ENCODE measurements at places on chromosomes 4 and X.

DNA sequence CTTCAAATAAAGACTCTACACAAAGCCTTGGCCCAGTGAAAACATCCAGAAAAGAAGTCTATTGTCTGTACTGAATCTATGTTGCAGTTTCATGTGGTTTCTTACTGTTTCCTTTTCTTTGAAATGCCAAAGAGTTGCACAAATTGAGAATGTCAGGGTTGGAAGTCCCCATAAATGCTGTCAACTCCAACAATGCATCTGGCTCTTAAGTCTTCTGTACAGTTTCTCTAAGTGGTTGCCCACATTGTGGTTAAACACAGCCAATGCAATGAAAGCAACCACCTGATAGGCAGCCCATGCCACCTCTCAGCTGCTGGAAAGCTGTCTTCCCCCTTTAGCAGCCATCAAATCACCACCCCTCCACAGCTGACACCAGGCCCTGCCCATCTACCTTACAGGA, 67.2 kb upstream of the C1GALT1C1 start:
- DNase-seq: no peak

- no peak for DNase-seq
These were observed 31.6 kb downstream of the KANTR start for GRCh38 chrX:53125506-53125905.

DNA sequence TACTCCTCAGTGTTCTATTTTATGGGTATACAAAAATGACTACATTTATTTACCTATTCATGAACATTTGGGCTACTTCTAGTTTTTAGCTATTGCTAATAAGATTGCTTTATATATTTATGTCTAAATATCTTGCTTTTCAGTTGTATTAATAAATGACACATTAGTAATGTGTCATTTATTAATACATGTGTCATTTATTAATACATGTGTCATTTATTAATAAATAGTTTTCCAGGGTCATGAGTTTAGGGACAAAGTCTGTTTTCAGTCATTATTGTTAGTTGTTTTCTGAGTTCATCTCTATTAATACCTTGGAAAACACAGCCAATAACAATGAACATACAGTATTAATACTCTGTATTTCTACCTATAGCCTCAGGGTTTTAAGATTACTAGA, 1630.7 kb upstream of the IGFBP7 start:
- DNase-seq: no peak

DNA sequence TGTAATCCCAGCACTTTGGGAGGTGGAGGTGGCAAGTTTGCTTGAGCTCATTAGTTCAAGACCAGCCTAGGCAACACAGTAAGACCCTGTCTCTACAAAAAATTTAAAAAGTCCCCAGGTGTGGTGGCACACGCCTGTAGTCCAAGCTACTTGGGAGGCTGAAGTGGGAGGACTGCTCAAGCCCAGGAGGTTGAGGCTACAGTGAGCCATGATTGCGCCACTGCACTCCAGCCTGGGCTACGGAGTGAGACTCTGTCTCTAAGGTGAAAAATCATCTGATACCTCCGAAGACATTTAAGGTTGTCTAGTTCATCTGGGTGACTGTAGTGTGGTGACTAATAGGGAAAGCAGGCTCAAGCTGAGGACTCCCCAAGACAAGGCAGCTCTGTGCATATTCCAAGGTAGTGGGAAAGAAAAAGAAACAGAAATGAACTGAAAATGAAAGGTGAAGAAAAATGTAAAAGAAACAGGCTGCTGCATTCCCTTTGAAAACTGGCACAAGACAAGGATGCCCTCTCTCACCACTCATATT, 23.3 kb downstream of the FRYL start:
- no peak for DNase-seq

DNA sequence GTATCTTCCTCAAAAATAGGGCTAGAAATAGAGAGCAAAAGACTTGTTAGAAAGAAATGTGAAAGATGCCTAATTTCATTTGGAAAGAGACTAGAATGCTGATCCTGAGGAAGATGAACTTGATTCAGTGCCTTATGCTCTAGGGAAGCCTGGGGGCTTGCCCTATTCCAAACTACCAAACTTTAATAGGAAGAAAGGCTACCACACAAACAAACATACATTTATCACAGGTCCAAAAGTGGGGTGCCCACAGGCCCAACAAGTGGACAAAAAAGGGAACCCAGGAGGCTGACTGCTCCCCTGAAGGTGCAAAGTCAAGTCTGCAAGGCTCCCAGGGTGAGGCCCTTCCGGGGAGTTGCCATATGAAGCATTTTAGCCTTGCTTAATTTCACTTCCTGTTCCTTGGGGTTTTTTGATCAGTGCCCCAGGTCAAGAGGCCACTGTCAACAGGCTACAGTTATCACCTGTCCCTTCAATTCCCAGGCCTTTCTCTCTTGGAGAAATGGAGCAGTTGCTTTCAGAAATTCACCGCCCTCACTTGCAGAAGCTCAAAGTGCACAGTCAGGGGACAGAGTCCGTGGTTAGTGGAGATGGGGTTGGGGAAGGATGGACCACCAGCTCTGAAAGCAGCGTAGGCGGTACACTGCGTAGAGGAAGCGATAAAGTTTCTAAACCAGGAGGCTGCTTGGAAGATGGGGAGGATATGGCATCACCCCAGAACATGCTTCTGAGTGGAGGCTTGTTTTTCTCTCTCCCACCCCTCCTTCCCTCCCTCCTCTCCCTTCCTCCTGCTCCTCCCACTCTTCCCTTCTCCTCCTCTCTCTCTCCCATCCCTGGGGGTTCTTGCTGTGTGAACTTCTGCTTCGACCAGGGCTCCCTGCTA, 36.4 kb downstream of the TMEM154 start:
- peak; percentile 84 for DNase-seq

- DNase-seq: no peak
These were observed 72.5 kb downstream of the SLC16A2 start for GRCh38 chrX:74493806-74494205.

DNA sequence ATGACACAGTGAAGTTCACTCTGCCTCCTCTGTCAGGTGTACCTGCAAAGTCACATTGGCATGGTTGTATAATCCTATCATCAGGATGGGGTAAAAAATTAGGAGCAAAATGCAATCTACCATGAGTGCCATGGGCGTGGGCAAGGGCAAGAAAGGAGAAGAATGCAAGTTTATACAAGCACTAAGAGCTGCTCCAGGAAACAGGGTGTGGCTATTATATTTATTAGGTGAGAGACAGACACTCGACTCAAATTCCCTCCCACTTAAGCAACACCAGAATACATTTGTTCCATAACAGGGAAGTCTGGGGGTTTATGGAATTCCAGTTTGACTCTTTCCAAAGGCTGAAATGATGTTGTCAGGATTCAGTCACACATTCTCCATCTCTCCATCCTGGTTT, 378.8 kb downstream of the BCOR start:
- DNase-seq: no peak

GRCh38 chr4:535181-535923, 36.3 kb downstream of the PIGG start:
- no peak for DNase-seq

DNA sequence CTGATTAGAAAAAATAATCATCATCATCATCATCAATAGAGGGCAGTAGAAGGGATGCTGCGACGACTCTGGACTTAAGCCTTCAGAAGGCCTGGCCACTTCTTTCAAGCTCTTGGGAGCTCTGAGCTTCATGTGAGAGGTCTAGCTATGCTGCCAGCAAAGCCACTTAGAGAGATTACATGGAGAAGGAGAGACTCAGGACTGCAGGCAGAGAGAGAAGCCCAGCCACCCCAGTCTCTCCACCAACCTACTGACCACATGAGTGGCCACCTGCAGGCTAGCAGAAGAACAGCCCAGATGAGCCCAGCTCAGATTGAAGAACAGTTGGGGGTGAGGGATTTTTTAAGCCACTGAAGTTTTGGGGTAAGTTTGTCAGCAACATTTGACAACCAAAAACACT, 17.1 kb upstream of the TMEM150C start:
- no peak for DNase-seq

- no peak for DNase-seq
These were observed 175.3 kb downstream of the TSPAN5 start for GRCh38 chr4:98482847-98483806.

DNA sequence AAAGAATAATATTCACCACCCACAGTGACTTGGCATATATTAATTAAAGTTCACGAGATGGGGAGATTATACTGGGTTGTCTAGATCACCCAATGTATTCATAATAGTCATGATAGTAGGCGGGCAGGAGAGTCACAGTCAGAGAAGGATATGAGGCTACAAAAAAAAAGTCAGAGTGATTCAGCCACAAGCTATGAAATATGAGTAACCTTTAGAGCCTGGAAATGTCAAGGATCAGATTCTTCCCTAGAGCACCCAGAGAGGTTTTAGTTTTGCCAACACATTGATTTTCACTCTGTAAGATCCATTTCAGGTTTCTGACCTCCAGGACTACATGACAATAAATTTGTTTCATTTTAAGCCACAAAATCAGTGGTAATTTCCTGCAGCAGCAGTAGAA, 501.9 kb downstream of the GABRG1 start:
- DNase-seq: no peak

GRCh38 chr4:6694177-6694901, 661 bp downstream of the S100P start:
- DNase-seq: no peak

GRCh38 chr4:122450847-122451246, 5.7 kb downstream of the IL2 start:
- DNase-seq: no peak

DNA sequence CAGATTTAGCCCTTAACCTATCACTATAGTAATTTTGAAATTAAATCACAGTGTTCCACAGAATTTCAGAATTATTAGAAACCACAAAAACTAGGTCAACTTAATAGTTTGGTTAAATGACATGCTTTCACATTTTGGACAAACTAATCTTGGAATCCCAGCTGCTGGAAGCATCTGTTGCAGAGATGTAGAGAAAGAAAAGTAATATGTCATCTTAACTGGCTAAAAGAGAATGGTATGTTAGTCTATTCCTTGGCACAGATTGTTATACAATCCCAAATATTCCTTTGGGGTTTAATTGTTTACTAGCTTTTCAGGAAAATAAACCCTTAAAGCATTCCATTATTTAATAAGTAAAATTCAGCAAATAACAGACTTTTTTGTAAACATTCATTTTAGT, 519.9 kb downstream of the IL15 start:
- DNase-seq: no peak

DNA sequence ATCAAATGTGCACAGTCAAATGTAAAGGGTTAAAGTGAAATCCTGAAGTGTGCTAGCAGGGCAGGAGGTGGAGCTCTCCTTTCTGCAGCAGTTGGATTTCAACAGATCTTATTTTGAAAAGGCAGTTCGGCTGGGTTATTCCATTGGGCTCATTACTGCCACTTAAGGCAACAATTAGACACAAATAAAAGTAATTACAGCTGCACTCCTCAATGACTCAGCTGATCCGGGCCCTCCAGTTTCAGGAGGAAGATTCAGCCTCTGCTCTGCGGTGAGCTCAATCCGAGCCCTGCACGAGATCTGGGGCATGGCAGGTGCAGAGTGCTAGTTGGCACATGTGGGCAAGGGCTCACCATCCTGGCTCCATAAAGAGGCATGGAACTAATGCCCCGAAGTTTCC, 85.4 kb downstream of the PHKA2 start:
- no peak for DNase-seq

- DNase-seq: no peak
These were observed 75.2 kb downstream of the PAQR3 start for GRCh38 chr4:78863991-78864390.

DNA sequence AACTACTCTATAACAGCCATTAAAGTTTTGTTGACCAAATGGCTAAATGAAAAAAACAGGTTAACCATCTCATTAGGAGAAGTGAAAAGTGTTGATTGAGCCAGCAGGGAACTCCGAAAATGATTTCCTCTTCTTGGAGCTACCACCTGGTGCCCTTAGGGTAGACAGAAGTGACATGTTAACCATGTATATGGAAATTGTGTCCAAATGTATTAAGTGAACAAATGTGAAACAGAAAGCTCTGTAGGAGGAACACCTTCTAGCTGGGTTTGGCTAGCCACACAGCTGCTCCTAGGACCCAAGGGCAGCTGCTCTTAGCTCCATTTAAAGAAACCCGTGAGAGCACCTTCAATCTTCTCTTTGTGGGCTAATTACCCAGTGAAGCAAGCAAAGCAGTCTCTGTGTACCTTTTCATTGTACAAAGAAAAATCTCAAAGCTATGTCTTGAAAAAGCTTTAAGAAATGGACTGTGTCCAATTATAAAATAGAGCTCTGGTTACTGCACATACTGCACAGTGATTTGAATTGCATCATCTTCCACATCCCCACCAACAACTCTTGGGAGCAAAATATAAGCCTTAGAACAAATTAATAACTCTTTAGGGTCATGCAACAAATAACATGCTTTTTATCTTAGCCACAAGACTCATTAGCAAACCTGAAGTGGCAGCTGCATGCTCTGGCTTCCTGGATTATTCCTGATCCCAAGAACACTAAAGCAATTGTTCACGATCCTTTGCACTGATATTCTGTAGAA, 59.2 kb upstream of the PARM1 start:
- no peak for DNase-seq
